ENCODE measurements at places on chromosomes 1 and 21. TPM values are rescaled to one million over a fixed set of nuclear protein-coding genes. Genes with fewer than 3 reads are reported as not detected.

- DNase-seq, result no peak
These were observed 11.8 kb upstream of the SOD1 start for GRCh38 chr21:31647650-31648049.

- no peak for DNase-seq
These were observed 25.1 kb upstream of the TP53BP2 start for GRCh38 chr1:223870617-223871574.

GRCh38 chr1:160653620-160654016, 6.8 kb upstream of the SLAMF1 start:
- no peak for DNase-seq

DNA sequence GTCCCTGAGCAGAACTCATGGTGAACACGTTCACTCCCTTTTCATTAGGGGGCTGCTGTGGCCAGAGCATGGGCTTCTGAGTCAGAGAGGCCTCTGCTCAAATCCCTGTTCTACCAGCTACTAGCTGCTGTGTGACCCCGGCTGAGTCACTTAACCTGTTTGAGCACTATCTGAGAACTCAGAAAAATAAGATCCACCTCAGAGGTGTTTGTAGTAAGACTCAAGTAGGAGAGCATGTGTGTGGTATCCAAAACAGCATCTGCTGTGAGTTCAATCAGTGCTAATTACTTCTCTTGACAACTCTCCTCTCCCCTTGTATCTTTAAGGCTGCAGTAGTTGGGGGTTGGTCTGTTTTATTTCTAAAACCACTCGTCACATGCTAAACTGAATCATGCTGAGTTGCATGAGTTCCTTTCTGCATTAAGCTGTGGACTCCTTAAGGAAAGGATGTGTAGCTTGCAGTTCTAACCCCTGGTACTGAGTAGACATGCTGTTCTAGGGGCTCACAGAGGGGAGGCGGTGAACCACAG, 39.7 kb upstream of the JUN start:
- DNase-seq, result peak; percentile 79

DNA sequence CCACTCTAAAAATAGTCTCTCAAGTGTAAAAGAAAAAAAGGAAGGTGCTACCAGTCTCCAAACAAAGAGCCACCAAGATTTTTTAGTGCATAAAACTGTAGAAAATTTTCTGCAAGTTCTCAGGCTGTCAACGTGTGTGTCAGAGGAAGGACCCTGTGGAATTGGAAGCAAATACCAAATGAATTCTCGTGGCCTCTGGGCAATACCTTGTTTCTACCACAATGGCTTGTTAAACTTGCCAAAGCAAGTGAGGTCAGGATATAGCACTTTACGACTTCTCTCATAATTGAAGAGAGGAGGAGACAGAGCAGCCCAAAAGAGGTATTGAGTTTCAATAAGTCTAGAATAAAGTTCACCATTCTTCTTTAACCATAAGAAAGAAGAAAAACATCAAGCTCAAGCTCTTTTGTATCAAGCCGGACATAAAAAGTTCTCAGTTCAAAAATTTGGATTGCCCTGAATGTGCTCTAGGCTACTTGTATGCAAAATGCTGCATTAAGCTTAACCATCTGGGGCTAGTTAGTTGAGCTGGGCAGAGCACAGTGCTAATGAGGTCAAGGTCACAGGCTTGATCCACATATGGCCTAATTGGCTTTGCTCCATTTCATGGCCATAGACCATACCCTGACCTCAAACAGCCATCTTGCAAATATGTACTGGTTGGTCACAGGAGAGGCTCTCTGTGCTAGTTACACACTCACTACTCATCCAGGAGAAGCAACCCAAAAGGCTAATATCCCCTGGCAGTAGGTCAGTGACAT, 60.5 kb downstream of the TBX15 start:
- no peak for DNase-seq

- no peak for DNase-seq
These were observed 277.3 kb downstream of the DNM3 start for GRCh38 chr1:172118618-172119017.

The FCRL2 gene
- total RNA-seq, result not detected

The TNFAIP8L2 gene
- total RNA-seq, result not detected

The KRTAP12-1 gene
- not detected for total RNA-seq

The PER3 gene
- total RNA-seq, result 3.9 TPM

The S1PR1 gene
- not detected for total RNA-seq
